ENCODE measurements at places on chromosomes 4 and X.

DNA sequence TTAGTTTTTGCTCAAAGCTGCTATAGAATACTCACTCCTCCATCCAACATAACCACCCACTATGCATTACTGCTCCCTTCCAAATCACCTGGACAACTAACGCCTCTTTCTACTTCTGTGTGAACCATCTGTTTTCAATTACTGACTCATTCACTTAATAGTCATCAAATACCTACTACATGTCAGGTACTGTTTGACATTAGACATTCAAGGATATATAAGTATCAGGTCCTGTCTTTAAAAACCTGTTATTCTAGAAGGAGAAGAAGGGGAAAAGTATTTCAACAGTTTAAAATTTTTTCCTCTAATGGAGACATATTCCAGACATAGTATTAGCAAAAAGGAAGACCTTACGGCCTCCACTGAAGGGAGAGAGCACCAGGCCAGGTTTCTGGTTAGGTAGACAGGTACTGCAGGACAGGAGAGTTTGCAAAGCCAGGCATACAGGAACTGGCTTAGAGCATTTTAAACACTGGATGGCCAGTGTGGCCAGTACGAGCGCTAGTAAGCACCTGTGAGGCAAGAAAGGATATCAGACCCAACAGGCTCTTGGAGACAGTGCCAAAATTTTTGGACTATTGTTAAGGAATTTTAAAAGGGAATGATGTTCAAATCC, 39.0 kb downstream of the SH3RF1 start:
- no peak for DNase-seq

DNA sequence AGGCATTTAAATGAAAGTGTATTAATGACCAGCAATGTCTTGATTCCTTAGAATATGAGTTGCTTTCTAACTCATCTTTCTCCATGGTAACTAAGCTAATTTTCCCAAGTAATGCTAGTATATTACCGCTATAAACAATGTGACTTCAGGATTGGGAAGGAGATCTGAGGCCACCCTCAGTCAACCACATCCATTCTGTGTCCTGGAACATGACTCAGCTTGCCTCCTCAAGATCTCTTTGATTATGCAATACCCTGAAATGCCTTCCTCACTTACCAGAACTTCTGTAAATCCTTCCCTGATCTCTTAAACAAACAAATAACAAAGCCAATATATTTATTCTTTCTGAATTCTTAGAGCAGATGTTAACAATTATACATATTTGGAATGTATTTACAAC, 1495.5 kb downstream of the PCDH18 start:
- DNase-seq = no peak

- no peak for DNase-seq
Observed at GRCh38 chr4:15293711-15294110, 134.1 kb upstream of the C1QTNF7 start.

DNA sequence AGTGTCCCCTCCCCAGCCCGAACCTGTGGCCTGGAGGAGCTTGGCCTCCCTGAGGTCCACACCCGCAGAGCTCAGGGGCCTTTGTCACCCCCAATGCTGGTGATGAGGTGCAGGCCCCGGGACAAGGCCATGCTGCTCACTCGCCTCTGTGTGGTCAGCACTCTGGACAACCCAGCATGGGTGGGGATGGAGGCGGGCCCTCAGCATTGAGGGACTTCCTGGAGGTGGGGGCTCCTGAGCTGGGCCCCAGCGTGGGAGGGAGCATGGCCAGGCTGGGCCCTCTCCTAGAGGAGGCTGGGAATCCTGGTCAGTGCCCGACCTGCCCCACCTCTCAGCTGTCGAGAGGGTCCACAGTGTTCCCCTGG, 30.6 kb downstream of the TACC3 start:
- no peak for DNase-seq
